ENCODE measurements at places on chromosomes 3 and 15.

DNA sequence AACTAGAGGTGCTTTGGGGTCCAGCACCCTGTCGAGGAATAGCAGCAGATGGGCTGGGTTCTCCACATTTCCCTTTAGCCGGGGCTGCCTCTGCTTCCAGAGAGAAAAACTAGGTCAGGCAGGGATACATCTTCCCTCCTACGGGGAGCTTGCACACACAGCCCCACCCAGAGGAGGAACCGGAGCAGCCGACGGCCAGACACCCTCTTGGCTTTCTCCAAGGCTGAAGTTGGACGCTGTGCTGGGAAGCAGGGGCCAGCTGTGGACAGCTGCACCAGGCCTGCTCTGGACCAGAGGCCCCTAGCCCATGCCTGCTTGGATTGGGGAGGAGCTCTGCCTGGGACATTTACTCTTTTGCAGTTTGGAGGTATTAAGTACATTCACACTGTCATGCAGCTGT lies 44.7 kb upstream of the NR2C2 start:
- no peak for DNase-seq

- DNase-seq, result no peak
These were observed 193.1 kb downstream of the GBE1 start for GRCh38 chr3:81568378-81568777.

DNA sequence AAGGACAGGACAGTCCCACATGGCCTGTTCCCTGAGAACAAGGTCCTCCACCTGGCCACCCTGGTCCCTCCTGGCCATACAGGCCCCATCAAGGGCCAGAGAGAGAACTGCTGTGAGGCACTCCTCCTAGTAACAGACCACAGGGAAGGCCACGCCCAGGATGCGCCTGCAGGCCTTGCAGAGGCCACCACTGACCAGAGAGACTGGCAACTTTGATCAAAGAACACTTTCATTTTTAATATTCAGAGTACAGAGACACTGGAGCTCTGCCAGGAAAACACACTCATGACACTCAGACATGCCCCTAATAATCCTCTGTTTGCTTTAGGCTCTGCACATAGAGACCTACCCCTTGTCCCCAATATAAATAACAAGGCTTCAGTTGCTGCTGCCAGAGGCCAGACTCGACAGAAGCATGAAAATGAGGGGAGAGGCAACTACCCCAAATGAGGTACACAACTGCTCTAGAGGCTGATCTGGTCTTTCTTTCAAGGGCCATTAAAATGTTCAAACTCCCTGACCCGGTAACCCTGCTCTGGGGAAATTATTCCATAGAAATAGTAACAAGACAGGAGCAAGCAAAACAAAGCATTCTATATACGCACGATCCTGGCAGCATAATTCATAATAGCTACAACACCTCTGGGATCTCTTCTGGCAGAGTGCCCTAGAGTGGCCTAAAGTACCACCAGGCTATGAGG lies 44.8 kb downstream of the CCDC12 start:
- no peak for DNase-seq

DNA sequence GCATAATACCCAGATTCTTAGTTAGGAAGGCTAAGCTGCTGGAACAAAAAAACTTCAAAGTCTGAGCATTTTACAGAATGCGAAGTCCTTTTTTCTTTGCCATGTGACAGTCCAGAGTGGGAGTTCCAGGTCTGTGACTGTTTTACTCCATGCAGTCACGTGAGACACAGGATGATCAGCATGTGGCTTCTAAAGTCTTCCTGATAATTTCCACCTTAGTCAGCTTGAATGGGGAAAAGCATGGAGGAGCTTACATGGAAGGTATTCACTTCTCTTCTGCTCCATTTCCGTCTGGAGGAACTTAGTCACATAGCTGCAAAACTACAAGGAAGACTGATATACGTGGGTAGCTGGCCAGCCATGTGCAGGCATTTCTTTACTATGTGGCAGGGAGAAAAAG lies 1.7 kb downstream of the SNTN start:
- DNase-seq, result no peak

GRCh38 chr3:135889443-135889842 lies 76.1 kb upstream of the PPP2R3A start:
- no peak for DNase-seq

GRCh38 chr15:46297766-46298165 lies 662.9 kb downstream of the SQOR start:
- no peak for DNase-seq

GRCh38 chr3:142213298-142213697 lies 12.1 kb downstream of the GK5 start:
- DNase-seq, result no peak

GRCh38 chr15:88621789-88622604 lies 857 bp downstream of the AEN start:
- DNase-seq, result no peak

DNA sequence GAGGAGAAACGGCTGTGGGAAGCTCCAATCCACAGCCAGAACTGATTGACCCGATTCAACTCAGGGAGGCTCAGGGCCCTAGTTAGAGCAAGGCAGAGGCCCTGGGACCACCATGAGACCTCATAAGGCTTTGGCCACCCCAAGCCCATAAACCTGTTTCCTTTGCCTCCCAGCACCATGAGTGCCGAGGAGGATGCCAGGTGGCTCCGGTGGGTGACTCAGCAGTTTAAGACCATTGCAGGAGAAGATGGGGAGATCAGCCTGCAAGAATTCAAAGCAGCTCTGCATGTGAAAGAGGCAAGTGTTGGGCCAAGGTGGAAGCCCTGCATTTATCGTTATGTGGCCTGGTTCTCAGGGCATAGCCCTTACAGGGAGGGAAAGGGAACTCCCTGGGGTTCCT lies 11.9 kb downstream of the NOX5 start:
- no peak for DNase-seq

GRCh38 chr3:94069194-94069813 lies 6.4 kb downstream of the NSUN3 start:
- no peak for DNase-seq

DNA sequence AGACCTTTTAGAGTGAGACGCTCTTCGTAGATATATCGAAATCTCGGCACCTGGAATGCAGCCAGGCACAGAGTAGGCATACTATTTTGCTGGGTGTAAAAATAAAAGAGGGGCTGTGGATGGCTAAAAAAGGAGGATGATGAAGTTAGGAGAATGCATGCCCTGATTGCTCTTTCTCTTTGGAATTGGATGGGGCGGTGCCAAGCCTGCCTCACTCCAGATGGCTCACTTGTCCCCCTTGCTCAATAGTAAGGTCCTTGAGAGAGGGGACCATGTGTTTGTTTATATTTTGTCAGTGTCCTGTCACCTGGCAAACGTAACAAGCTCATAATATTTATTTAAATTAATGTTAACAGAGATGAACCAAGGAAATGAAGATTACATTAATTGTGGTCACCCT lies 33.0 kb downstream of the SNRK start:
- DNase-seq, result no peak

DNA sequence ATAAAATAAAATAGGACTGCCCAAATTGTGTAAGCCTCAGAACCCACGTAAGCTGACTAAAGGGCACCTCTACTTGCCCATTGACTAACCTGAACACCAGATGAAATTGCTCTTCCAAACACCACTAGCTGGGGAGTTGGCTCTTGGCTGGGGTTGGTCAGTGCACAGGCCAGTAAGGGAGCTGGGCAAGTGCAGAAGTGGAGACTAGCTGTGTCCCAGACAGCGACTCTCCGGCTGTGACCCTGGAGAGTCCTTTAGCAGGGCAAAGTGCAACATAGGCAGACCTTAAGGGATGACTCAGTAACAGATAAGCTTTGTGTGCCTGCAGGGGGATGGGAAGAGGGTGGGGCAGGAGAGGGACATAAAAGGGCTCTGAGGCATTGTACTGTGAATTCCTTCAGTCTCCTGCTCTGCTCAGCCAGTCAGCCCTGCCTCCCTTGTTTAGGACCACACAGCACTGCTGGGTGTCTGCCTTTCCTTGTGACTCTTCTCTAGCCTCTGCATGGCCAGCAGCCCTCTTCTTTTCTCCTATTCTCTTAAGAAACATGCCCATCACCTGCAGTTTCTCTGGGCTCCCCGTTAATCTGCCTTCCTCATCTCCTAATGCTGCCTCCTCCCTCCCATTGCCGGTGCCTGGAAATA lies 13.2 kb downstream of the NR1I2 start:
- no peak for DNase-seq

GRCh38 chr3:147377412-147378367 lies 28.7 kb downstream of the ZIC4 start:
- DNase-seq, result no peak

GRCh38 chr15:58369261-58369701 lies 62.5 kb upstream of the LIPC start:
- DNase-seq, result peak; percentile 59

- DNase-seq, result no peak
These were observed 71.2 kb upstream of the ST3GAL6 start for GRCh38 chr3:98691897-98692296.

- no peak for DNase-seq
These were observed 5.9 kb upstream of the KLHL25 start for GRCh38 chr15:85800478-85801123.

GRCh38 chr3:46599590-46599989 lies 12.7 kb upstream of the FAM240A start:
- DNase-seq, result no peak

Data from right kidney (tissue), 9 donors.